ENCODE measurements at places on chromosomes 13 and 19.

DNA sequence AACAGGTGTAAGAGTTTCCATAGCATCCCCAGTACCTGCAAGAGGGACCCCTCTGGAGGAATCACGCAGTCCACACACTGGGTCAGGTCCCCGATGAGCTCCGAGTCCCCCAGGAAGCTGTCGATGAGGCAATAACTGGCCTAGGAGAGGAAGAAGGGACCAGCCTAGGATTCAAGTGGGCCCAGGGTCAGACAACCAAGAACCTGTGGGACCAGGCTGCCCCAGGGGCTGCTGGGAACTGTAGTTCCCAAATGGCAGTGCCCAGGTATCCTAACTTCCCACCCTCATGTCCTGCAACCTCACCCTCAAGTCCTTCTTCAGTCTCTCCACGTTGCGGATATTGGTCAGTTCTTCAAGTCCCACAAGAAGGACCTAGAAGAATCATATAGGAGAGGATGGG lies 1.8 kb downstream of the FUZ start:
- DNase-seq = no peak

GRCh38 chr13:104301171-104301975 lies 1235.2 kb upstream of the SLC10A2 start:
- no peak for DNase-seq

- no peak for DNase-seq
These were observed 24.2 kb downstream of the PCDH20 start for GRCh38 chr13:61391426-61391825.

DNA sequence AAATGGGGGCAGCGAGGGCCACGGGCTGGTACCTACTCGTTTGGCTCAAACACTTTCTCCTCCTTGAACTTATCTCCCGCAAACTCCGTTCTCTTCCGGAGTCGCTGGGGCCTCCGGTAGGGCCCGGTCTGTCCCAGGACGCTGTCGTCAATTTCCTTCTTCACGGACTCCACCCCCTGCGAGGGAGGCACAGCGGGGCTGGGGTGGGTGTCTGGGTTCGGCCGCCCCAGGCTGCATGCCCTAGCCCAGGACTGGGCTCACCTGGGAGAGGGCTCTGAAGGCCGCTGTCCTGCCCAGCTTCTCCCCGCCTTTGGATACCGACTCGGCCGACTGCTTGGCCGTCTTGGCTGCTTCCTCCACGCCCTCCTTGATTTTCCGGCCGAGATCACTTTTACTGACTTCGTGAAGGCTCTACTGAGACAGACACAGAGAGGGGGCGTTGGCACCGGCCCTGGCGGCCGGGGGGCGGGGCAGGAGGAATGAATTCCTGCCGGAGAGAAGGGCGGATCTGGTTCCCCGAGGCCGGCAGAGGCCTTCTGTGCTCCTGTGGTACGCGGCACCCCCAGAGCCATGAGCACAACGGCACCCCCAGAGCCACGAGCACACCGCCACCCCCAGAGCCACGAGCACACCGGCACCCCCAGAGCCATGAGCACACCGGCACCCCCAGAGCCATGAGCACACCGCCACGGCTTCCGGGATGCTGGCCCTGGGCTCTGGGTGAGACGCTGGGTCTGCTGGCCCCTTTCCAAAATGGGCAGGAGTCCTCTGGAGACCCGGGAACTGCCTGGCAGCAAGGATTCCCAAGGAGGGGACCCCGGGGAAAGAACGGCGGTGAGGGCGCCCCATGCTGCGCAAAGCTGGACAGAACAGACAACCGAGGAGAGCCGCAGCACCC lies 8.1 kb upstream of the CTXN1 start:
- no peak for DNase-seq

- DNase-seq = no peak
These were observed 4.8 kb upstream of the ATF5 start for GRCh38 chr19:49924004-49924880.

- no peak for DNase-seq
These were observed 335.7 kb downstream of the RFC3 start for GRCh38 chr13:34153428-34154180.

DNA sequence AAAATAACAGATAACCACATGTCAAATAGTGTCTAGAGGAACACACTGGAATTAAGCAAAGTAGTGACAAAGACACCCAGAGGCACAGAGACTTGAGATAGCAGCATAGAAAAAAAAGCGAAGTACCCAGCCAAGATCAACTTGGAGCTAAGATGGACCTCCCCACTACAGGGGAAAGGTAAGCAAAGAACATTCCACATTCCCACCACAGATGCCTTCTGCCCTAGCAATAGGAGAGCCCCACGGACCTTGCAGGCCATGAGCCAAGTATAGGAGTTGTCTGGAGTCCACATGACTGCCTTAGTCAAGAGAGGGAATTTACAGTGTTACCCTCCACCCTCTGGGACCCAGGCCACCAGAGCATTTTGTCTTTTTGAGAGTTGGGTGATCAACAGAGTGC lies 110.7 kb upstream of the SPRY2 start:
- DNase-seq = no peak

DNA sequence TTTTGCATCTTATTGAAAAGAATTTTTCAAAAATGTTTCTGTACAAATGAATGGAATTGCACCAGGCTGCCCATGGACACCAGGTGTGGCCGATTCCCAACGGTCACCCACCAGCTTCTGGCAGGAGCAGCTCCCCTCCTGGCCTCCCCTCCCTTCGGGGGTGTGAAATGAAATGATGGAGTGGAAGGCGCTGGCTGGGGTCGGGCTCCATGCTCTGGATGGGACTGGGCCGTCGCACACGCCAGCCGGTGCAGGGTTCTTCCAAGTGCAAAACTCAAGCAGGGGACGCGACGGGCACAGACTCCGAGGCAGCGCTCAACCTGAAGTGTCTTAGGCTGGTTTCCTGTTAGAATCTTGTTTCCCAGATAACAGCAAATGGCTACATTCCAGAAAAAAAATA lies 21.9 kb downstream of the C19orf44 start:
- DNase-seq = no peak

- DNase-seq = no peak
These were observed 168.4 kb upstream of the STARD13 start for GRCh38 chr13:33453936-33454335.

DNA sequence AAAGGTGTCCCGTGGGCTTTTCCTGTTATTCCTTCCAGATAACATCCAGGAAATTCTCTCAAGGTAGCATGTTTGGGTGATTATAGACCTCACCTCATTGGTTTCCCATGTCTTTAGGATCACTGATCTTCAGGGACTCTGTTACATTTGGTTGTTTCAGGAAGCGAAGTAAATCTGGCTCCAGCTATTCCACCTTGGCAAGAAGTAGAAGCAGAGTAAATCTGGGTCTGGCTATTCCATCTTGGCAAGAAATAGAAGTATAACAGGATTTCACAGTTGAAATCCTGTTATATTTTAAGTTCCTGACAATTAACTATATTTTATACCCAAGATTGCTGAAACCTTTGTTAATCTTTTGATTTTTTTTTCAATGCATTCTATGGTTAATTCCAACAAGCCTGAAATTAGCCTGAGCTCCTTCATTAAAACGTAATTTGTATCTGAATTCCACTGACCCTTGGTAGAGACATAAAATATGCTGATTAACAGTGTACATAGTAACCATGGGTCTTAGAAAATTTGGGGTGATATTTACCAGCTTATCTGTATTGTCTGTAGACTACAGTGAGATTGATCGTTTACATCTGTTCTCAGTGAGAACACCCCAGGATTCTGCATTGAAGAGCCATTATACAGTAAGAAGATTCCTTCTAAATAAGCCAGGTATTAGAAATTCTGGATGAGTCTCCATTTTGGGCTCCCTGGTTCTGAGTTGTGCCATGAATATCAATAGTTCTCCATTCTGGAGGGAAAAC lies 267.6 kb upstream of the SLITRK6 start:
- no peak for DNase-seq

DNA sequence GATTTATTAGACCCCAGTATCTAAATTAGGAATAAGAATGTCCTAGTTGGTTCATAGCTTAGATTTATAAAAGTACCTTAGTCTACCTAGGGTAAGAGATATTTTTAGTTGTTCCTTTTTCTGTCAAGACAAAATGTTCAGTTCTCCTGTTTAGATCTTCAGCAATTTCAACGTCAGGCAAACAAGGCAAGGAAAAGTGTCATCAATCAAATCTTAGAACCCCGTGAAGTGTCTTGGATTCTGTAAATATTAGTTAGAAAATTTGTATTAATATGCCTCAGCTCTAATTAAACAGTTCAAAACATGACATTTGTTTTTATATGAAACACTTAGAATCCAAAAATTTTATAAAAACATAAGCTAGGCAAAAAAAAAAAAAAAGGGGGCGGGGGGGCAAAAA lies 296.6 kb downstream of the PCDH9 start:
- DNase-seq = no peak

DNA sequence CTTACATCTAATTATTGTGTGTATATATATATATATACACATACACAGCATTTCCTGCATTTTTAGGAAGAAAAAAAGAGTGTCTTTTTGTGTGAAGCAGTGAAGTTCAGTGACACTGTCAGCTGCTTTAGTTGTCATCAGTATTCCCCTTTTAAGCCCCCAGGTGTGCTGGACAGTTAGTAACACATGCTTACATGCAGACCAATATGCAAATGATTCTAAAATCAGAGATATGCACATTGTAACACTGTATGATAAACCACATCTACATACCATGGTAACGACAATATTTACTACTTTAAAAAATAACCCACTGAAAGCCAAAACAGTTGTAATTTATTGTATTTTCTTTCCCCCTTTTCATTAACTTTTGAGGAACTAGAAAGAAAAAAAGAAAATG lies 16.8 kb downstream of the LHFPL6 start:
- DNase-seq = no peak
